Type B pancreatic cell (in vitro differentiated cells): ENCODE measurements at places on chromosomes 6 and 20. TPM values are rescaled to one million over a fixed set of nuclear protein-coding genes. Genes with fewer than 3 reads are reported as not detected.

GRCh38 chr20:3871550-3872265 is 17.5 kb upstream of the PANK2 start:
- H3K27ac ChIP-seq, result peak overlapping the region; percentile 86
- H3K36me3 ChIP-seq, result peaks cover 24% of the 10 kb centered on the region
- H3K4me3 ChIP-seq, result peak overlapping the region; percentile 25
- H3K4me1 ChIP-seq, result peaks cover 21% of the 10 kb centered on the region

DNA sequence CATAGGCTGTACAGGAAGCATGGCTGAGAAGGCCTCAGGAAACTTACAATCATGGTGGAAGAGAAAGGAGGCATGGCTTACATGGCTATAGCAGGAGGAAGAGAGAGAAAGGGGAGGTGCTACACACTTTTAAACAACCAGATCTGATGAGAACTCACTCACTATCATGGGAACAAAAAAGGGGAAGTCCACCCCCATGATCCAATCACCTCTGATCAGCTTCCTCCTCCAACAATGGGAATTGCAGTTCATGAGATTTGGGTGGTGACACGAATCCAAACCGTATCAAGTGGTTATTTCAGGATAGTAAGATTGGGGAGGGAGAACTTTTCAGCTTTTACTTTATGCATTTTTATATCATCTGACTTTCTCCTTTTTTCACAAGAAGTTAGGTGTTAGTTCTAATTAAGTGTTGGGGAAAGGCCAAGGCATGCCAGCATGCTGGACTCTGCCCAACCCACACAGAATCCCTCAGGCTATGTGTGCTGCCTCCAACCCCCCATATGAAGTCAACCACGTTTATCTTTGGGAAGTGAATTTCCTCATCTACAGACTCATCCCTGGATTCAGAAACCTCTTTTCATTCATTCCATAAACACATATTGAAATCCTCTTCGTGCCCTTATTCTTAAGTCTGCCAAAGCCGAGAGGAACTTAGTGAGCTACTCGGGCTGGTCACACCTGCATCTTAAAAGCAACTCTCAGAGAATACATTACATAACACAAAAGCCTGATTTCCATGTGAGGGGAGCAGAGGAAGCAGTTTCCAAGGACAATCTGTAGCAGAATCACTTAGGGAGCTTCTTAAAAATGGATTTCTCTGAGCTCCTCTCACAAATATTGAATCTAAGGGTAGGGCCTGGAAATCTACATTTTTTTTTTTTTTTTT is 16.7 kb upstream of the CLIC5 start:
- no peak for DNase-seq
- H3K4me3 ChIP-seq, result no peak overlapping the region
- H3K27me3 ChIP-seq, result peaks cover 9% of the 10 kb centered on the region
- no peaks in the 10 kb centered on the region for H3K36me3 ChIP-seq
- peaks cover 3% of the 10 kb centered on the region for H3K4me1 ChIP-seq
- no peak overlapping the region for H3K27ac ChIP-seq

GRCh38 chr6:34580707-34581560 is 24.8 kb upstream of the SPDEF start:
- no peaks in the 10 kb centered on the region for H3K27me3 ChIP-seq
- H3K4me1 ChIP-seq, result peaks cover 8% of the 10 kb centered on the region
- DNase-seq, result no peak
- no peak overlapping the region for H3K4me3 ChIP-seq

GRCh38 chr6:137874204-137875057 is 7.4 kb downstream of the TNFAIP3 start:
- peaks cover 43% of the 10 kb centered on the region for H3K36me3 ChIP-seq
- peak overlapping the region; percentile 26 for H3K27ac ChIP-seq

DNA sequence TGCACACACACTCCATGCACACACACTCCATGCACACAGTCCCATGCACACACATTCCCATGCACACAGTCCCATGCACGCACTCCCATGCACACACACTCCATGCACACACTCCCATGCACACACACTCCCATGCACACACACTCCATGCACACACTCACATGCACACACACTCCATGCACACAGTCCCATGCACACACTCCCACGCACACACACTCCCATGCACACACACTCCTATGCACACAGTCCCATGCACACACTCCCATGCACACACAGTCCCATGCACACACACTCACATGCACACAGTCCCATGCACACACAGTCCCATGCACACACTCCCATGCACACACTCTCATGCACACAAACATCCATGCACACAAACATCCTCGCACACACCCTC is 168.4 kb downstream of the TTLL2 start:
- H3K36me3 ChIP-seq, result no peaks in the 10 kb centered on the region
- no peak overlapping the region for H3K27ac ChIP-seq
- no peak overlapping the region for H3K4me3 ChIP-seq
- peaks cover 9% of the 10 kb centered on the region for H3K27me3 ChIP-seq
- H3K4me1 ChIP-seq, result peaks cover 24% of the 10 kb centered on the region

DNA sequence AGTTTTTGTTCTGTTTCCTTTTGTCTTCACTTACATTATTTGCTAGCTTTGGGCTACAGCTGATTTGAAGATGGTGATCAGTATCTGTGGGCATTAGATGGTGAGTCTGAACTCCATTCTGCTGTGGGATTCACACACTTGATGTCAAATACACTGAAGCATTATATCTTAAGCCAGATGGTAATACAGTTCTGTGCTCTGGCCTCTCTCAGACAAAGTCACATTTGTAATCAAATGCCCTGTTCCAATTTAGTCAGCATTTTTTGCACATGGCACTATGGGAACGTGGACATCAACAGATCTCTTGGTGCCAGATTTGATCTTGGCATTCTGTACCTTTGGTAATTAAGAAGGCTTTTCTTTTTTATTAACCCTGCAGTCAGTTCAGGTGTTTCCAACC is 56.0 kb downstream of the SASH1 start:
- peaks cover 24% of the 10 kb centered on the region for H3K4me1 ChIP-seq
- H3K4me3 ChIP-seq, result no peak overlapping the region
- DNase-seq, result no peak
- H3K36me3 ChIP-seq, result peaks cover 24% of the 10 kb centered on the region

GRCh38 chr6:39778581-39779255 is 13.5 kb upstream of the DAAM2 start:
- H3K27me3 ChIP-seq, result no peaks in the 10 kb centered on the region
- peaks cover 21% of the 10 kb centered on the region for H3K4me1 ChIP-seq
- no peaks in the 10 kb centered on the region for H3K36me3 ChIP-seq
- H3K4me3 ChIP-seq, result no peak overlapping the region
- DNase-seq, result no peak
- no peak overlapping the region for H3K27ac ChIP-seq

DNA sequence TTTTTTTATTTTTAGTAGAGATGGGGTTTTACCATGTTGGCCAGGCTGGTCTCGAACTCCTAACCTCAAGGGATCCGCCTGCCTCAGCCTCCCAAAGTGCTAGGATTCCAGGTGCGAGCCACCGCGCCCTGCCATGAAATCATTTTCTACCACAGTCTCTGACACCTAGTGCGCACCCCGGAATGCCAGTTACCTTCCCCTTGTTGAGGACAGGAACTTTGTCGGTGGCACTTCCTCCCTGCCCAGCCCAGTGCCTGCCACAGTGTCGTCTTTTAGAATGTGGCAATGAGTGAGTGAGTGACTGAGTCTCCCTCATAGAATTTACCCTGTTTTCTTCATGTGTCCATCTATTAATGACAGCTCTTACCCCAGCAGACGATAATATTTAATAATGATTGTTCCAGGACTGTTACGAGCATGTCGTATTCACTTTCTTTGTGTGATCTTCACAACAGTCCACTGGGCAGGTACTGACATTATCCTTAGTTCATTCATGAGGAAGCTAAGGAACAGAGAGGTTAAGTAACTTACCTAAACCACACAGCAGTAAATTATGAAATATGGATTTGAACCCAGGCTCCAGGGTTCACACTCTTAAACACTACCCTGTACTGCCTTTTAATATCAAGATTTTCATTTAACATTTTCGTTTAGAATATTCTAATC is 1.8 kb downstream of the OSBPL2 start:
- peak overlapping the region; percentile 90 for H3K4me3 ChIP-seq
- H3K4me1 ChIP-seq, result peaks cover 18% of the 10 kb centered on the region
- H3K36me3 ChIP-seq, result no peaks in the 10 kb centered on the region
- H3K27me3 ChIP-seq, result no peaks in the 10 kb centered on the region
- H3K27ac ChIP-seq, result peak overlapping the region; percentile 89

Gene RNF39
- 1.5 TPM in 2 replicates for total RNA-seq

DNA sequence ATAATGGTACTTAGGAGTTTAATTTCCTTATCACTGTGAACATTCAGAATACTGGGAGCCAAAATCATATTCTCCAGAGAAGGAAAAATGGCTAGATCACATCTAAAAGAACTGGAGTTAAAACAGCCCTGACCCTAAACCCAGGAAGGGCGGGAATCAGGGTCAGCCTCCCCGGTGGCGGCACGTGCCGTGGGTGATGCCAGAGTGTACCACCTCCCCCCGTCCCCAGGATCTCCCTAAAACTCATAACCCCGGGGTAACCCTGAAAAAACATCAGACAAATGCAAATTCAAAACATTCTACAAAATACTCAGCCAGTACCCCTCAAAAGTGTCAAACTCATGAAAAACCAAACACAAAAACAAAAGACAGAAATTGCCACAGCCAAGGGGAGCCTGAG is 148.3 kb downstream of the DLL1 start:
- DNase-seq, result peak; percentile 32
- H3K36me3 ChIP-seq, result no peaks in the 10 kb centered on the region
- H3K4me3 ChIP-seq, result no peak overlapping the region
- no peaks in the 10 kb centered on the region for H3K4me1 ChIP-seq
- peaks cover 3% of the 10 kb centered on the region for H3K27me3 ChIP-seq

Gene TAAR1
- total RNA-seq, result not detected in 2 replicates

GRCh38 chr6:143806282-143807102 is 36.6 kb upstream of the LTV1 start:
- H3K36me3 ChIP-seq, result peaks cover 23% of the 10 kb centered on the region
- no peaks in the 10 kb centered on the region for H3K27me3 ChIP-seq
- DNase-seq, result no peak
- H3K27ac ChIP-seq, result no peak overlapping the region

DNA sequence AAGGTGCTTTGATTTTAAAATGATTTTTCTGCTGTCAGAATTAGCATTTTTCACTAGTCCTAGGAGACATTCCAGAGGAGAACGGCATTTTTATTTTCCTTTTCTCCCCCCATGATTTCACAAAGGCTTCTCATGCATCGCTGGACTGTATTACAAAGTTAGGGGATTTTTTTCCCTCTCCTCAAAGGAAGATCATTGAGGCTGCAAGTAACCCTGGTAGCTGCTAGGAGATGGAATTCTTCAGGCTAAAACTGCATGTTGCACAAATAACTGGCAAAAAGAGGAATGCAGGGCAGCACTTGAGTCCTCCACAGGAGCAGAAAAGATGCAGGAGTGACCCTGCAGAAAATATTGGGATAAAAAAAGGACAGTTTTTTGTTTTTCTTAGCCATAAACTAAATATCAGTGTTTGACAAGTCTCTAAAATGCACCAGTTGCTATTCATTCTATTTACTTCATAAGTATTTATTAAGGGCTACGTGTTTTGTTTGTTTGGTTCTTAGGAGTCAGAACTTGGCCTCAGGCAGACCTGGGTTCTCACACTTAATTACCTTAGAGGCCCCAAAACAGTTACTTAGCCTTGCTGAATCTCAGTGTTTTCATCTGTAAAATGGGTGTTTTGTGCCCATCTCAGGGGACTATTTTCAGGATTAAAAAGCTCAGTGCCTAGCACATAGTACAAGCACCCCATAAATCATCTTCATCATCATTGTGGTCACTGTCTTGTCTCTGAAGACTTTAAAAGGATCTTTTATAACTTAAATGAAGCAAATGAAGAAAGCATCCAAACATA is 144.5 kb upstream of the ID4 start:
- H3K27ac ChIP-seq, result peak overlapping the region; percentile 82
- H3K36me3 ChIP-seq, result no peaks in the 10 kb centered on the region

DNA sequence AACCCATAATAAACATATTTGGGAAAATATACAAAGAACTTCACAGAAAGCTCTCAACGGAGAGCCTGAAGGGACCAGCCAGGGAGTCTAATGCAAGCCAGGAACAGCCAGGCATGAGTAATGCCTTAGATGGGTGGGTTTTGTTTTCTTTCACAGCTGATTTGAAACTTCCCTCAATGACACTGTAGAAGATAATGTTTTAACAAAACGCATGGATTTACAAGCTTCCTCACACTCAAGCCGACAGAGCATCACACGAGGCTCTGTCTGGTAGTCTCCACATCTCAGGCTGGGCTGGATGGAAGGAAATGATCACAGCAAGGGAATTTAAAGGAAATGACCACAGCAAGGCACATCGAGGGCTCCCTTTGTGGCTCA is 113.9 kb downstream of the GMPR start:
- no peaks in the 10 kb centered on the region for H3K27me3 ChIP-seq
- H3K4me1 ChIP-seq, result peaks cover 30% of the 10 kb centered on the region
- no peak for DNase-seq
- H3K4me3 ChIP-seq, result no peak overlapping the region
- H3K36me3 ChIP-seq, result peaks cover 5% of the 10 kb centered on the region

DNA sequence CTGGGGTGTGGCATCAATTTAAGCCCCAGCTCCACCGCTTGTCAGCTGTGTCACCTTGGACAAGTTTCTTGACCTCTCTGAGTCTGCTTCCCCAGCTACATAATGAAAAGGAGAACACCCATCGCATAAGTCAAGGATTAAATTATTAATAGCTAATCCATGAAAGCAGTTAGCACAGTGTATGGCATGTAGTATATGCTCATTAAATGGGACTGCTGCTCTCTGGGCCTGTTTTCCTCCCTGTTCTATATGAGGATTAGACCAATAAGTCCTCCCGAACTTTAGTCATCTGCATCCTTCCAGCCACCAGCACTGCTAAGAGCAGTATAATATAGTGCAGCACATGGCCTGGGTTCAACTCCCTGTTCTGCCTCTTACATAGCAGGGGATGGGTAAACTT is 19.7 kb downstream of the ETV7 start:
- DNase-seq, result no peak
- H3K4me3 ChIP-seq, result no peak overlapping the region
- H3K4me1 ChIP-seq, result no peaks in the 10 kb centered on the region
- peaks cover 7% of the 10 kb centered on the region for H3K27me3 ChIP-seq

Gene FAM83D
- 11.7 and 23.1 TPM in 2 replicates for total RNA-seq

GRCh38 chr20:15860850-15861249 is 712.4 kb downstream of the KIF16B start:
- no peak overlapping the region for H3K27ac ChIP-seq
- H3K36me3 ChIP-seq, result no peaks in the 10 kb centered on the region
- no peak for DNase-seq

Gene GTSF1L
- not detected in 2 replicates for total RNA-seq

Gene CHRNA4
- total RNA-seq, result 1.8 and 9.1 TPM in 2 replicates

Gene ARHGAP18
- total RNA-seq, result 9.2 and 12.0 TPM in 2 replicates

GRCh38 chr6:146594495-146594894 is 4.3 kb upstream of the ADGB start:
- H3K27ac ChIP-seq, result no peak overlapping the region
- no peaks in the 10 kb centered on the region for H3K36me3 ChIP-seq
- no peak for DNase-seq

- peaks cover 11% of the 10 kb centered on the region for H3K4me1 ChIP-seq
- DNase-seq, result no peak
- H3K27me3 ChIP-seq, result no peaks in the 10 kb centered on the region
- H3K4me3 ChIP-seq, result no peak overlapping the region
These were observed 19.6 kb downstream of the POFUT1 start for GRCh38 chr20:32227306-32227705.

GRCh38 chr6:157537556-157537955 is 156.6 kb downstream of the ZDHHC14 start:
- no peaks in the 10 kb centered on the region for H3K36me3 ChIP-seq
- peaks cover 3% of the 10 kb centered on the region for H3K27me3 ChIP-seq
- H3K4me1 ChIP-seq, result peaks cover 30% of the 10 kb centered on the region
- H3K27ac ChIP-seq, result no peak overlapping the region
- no peak overlapping the region for H3K4me3 ChIP-seq
- DNase-seq, result no peak

- H3K4me1 ChIP-seq, result peaks cover 10% of the 10 kb centered on the region
- no peak overlapping the region for H3K27ac ChIP-seq
- no peak overlapping the region for H3K4me3 ChIP-seq
These were observed 33.0 kb downstream of the CHRNA4 start for GRCh38 chr20:63328026-63328700.

Gene SLC39A7
- 147 and 202 TPM in 2 replicates for total RNA-seq

Gene ADGRG6
- 26.7 and 72.3 TPM in 2 replicates for total RNA-seq
